NCI-H345 (cell line): ENCODE measurements at places on chromosomes 7 and 10.

GRCh38 chr10:55374917-55375316 is 573.9 kb upstream of the PCDH15 start:
- no peak for DNase-seq

DNA sequence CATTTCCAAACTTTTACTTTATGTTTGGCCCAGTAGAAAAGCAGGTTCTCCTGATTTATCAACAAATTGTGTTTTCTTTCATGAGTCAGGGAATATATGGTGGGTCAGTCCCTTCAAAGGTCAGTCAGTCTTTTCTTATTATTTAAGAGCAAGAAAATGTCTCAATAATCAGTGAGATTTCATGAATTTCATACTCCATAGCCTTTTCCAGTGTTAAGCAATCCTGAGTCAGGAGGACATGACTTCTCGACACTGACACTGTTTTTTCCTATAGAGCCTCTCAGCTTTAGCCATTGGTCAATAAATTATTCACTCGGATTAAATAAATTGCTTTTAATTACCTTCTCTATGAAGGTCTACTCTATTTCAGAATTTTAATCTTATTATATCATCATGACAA is 334.5 kb downstream of the SORCS1 start:
- no peak for DNase-seq

- DNase-seq, result no peak
Observed at GRCh38 chr10:104299031-104299904, 30.3 kb downstream of the GSTO2 start.

- no peak for DNase-seq
Observed at GRCh38 chr10:69712342-69712741, 82.3 kb downstream of the FAM241B start.

GRCh38 chr7:142654398-142654797 is 94.9 kb upstream of the PRSS1 start:
- no peak for DNase-seq

DNA sequence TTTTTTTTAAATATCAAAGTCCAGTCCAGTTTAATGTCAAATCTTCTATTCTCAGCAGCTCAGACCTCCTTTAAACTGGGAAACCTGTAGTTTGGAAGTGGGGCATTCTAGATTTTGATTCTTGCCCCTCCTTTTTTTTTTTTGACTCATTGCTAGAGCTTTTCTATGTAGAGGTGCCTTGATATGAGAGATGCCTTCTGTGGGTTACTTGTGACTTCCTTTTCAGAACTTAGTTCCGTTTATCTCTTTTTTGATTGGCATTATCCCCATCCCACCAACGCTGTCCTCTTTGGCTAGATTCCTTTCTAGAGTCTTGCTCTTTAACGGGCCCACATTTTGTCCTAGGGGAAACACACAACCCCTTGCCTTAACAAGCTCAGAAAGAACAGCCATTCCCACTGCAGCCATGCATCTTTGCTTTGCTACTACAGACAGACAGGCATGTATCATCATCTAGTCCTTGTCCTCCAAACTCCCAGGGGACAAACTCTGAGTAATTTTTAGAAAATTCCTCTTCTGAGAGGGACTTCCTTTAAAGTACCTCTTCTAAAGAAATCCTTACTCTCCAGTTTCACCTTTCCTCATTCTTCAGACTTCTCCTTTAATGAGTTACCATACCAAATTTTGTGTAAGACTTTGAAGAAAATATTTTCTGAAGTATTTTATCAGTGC is 153.6 kb downstream of the PHF14 start:
- no peak for DNase-seq

- DNase-seq, result no peak
Observed at GRCh38 chr7:2738766-2739549, 51.0 kb downstream of the AMZ1 start.

DNA sequence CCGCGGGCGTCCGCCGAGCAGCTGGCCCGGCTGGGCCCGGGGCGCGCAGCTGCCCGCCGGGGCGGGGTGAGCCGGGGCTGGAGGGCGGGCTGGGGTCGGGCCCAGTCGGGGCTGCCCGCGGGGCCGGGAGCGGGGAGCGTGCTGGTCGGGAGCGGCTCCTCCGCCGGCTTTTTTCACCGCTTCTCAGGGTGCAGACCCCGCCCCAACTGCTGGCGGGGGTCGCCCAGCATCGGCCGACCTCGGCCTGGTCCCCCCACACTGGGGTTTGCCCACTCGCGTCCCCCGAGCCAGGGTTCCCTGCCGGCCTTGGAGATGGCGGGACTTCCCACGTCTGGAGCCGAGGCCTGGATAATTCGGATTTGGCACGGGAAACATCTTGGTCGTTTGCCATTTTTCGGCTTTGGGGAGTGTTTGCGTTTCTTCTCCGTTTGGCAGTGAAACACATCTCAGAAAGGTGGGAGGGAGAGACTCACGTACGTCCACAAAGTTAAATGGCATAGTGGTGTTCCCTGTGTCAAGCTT is 432 bp downstream of the TMEM248 start:
- no peak for DNase-seq

GRCh38 chr7:121433775-121434174 is 37.7 kb upstream of the FAM3C start:
- no peak for DNase-seq

DNA sequence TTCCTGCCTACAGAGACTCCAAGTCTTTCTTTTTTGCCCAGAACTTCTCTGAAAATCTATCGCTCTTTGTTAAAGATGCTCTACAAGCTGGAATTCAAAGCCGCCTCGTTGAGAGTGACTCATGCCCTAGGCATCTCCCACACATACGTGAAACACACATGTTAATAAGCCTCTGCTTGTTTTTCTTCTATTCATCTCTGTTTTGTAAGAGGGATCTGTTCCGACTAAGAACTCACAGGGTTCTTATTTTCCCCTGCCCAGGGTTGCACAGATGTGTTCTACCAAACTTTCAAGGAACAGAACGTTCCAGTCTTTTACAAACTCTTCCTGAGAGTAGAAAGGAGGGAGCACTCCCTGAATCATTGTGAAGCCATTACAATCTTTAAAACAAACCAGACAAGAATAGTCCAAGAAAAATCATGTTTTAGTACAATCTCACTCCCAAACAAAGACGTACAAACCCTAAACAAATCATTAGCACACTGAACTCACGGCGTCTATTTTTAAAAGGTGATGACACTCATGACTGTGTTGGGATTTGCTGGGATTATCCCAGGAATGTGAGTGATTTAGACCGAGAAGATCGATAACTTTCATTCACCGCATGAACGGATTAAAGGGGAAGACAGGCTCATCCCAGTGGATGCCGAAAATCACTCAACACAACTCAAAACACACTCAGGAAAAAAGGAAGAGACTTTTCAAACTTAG is 55.3 kb upstream of the INPP5A start:
- DNase-seq, result no peak

- no peak for DNase-seq
Observed at GRCh38 chr7:43761938-43762692, 3.6 kb downstream of the BLVRA start.

DNA sequence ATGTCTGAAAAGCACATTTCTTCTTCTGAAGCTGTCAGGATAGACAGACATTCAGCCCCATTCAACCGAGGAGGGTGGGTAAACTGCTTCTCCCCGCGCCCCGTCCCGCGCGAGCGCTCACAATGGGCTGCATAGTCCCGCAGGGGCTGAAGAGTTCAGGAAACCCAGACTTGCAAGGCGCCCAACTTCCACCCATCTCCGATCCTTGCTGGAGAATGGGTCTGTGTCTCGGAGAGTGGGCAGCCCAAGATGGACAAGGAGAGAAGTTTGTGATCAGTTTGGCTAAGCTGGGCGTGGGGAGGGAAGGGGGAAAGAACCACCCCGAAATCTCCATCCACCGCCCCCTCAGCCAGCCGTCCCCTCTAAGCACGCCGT is 686 bp downstream of the AASS start:
- DNase-seq, result peak; percentile 19

DNA sequence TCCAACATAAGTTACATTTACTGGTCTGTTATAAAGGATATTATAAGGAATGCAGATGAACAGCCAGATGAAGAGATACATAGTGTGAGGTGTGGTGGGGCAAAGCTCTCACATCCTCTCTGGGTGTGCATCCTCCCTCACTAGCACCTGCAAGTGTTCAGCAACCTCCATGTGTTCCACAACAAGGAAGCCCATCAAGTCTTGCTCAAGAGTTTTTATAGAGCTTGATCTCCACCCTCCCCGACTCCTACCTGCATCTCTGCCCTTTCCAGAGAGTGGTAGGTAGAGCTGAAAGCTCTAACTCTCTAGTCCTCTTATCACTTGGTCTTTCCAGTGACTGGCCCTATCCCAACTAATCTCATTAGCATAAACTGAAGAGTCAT is 12.5 kb upstream of the GHITM start:
- DNase-seq, result no peak

- DNase-seq, result no peak
Observed at GRCh38 chr10:72278668-72279393, 5.1 kb downstream of the DDIT4 start.

DNA sequence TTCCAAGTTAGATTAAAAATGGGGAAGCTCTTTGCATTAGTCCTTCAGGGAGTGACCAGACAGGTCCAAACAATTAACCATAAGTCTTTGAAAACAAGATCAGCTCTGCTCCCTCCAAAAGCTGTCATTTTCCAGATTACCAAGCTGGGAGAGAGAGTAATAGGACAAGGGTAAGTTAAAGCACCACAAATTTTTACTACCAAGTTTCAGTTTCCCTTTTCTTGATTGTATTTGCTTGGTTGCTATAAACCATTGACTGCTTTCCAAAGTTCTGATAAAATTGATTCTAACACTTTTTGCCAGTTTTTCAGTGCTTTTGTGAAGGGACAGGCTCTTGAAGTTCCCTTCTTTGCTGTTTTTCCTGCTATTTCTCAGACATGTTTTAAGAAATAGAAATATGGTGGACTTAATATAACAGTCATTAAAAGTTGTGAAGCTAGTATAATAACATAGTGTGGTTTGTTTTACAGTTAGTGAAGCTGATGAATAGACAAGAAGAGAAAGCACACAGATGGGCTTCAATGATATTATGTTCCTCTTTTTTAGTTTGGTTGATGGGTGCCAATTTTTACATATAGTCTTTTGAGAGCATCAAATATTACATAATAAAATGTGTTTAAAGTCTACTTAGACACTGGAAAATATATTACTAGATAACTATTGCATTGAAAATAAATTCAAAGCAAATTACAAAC is 40.0 kb upstream of the ZNF365 start:
- DNase-seq, result no peak

GRCh38 chr7:77281780-77282478 is 82.3 kb upstream of the FGL2 start:
- DNase-seq, result no peak

GRCh38 chr7:23469150-23469960 is 936 bp downstream of the IGF2BP3 start:
- peak; percentile 45 for DNase-seq

GRCh38 chr10:130014263-130015074 is 50.4 kb upstream of the EBF3 start:
- no peak for DNase-seq

DNA sequence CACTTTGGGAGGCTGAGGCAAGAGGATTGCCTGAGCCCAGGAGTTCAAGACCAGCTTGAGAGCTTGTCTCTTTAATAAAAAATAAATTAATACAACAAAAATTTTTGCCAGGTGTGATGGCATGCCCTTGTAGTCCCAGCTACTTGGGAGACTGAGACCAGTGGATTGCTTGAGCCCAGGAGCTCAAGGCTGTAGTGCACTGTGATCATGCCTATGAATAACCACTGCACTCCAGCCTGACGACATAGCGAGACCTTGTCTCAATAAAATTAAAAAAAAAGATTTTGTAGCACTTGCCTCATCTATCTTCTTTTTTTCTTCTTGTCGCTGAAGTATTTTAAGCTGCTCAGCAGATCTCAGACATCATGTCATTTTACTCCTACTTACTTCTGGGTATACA is 26.3 kb downstream of the CREM start:
- no peak for DNase-seq

DNA sequence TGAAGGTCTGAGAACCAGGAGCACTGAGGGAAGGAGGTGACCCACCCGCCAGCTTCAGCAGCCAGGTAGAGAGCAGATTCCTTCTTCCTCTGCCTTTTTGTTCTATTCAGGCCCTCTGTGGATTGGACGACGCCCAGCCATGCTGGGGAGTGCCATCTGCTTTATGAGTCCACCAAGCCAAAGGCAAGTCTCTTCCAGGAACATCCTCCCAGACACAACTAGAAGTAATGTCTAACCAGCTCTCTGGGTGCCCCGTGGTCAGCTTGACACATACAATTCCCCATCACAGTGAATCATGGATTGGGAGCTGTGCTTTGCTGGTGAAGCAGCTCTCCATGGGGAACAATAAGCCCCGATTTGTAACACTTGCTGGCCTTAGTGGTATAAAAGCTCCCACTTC is 125.2 kb downstream of the CCDC3 start:
- no peak for DNase-seq

- DNase-seq, result no peak
Observed at GRCh38 chr10:29257784-29258135, 31.1 kb upstream of the LYZL1 start.

DNA sequence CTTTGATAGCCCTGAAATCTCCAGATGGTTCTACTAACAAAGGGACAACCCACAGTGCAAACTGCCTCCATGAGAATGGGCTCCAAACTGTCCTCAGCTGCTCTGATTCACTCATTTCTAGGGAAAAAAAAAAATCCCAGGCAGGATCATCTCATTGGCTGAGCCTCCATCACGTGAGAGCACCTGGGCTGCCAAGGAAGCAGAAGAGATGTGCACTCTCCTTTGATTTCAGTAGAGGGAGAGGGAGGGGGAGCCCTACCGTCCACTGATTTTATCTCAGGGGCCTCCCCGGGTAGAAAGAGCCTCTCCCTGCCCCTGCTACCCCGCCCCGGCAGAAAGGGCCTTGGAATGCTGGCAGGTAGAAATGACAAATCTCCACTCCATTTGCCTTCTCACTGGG is 725.4 kb downstream of the PHTF2 start:
- DNase-seq, result no peak

- DNase-seq, result no peak
Observed at GRCh38 chr10:121237718-121238117, 360.5 kb downstream of the FGFR2 start.

- no peak for DNase-seq
Observed at GRCh38 chr7:134639683-134640279, 6.9 kb upstream of the BPGM start.

- no peak for DNase-seq
Observed at GRCh38 chr10:60310740-60311139, 78.9 kb downstream of the ANK3 start.

- DNase-seq, result no peak
Observed at GRCh38 chr10:76044751-76045150, 613.3 kb downstream of the LRMDA start.

DNA sequence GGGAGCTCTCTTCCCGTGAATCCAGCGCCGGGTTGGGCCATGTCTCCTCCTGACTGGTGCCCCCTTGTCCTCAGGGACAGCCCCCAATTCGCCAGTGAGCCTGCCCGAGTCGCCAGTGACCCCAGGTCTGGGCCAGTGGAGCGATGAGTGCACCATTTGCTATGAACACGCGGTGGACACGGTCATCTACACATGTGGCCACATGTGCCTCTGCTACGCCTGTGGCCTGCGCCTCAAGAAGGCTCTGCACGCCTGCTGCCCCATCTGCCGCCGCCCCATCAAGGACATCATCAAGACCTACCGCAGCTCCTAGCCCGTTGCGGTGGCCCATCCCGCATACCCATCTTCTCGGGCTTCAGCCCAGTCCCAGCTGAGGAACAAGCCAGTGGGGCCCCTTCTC is 96.6 kb downstream of the NEURL1 start:
- DNase-seq, result no peak

GRCh38 chr10:87860156-87860795 is 3.1 kb downstream of the KLLN start:
- peak; percentile 43 for DNase-seq

GRCh38 chr10:102421757-102422512 is 1.3 kb downstream of the FBXL15 start:
- DNase-seq, result no peak
